Spleen (tissue), 13 donors: ENCODE measurements at places on chromosomes 5 and 9. TPM values are rescaled to one million over a fixed set of nuclear protein-coding genes. Genes with fewer than 3 reads are reported as not detected.

C5orf52 gene
- not detected for polyA plus RNA-seq

DNA sequence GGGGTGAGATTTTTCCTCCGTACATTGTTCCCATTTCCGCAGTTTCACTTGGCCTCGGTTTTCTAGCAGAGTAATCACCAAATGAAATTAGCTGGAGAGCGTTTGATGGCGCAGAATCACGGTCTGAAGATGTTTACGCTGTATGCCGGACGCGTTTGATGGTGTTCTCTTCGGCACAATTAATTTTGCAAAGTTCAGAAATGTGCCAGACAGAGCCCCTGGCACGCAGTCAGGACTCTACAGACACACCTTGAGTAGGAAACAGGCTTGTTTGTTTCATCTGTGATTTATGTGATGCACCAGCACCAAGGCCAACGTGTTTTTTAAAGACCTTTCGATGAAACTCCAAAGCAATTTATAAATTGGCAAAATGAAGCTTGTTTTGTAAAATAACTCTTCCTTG, 863 bp upstream of the LIFR start:
- no peak for DNase-seq

NOXA1 gene
- 10.7 TPM for polyA plus RNA-seq

- DNase-seq: no peak
Measured at GRCh38 chr9:6133346-6134063, 82.1 kb upstream of the IL33 start.

GRCh38 chr9:84667571-84668195, 1.8 kb upstream of the NTRK2 start:
- no peak for DNase-seq
